Activated naive CD8-positive, alpha-beta T cell treated with anti-CD3 and anti-CD28 coated beads, Interleukin-2, amount 50 U/mL, for 16 hours (primary cell): ENCODE measurements at places on chromosomes 16 and 17.
A peak's percentile ranks its signal among the peaks of the same experiment; 100 is the strongest.

DNA sequence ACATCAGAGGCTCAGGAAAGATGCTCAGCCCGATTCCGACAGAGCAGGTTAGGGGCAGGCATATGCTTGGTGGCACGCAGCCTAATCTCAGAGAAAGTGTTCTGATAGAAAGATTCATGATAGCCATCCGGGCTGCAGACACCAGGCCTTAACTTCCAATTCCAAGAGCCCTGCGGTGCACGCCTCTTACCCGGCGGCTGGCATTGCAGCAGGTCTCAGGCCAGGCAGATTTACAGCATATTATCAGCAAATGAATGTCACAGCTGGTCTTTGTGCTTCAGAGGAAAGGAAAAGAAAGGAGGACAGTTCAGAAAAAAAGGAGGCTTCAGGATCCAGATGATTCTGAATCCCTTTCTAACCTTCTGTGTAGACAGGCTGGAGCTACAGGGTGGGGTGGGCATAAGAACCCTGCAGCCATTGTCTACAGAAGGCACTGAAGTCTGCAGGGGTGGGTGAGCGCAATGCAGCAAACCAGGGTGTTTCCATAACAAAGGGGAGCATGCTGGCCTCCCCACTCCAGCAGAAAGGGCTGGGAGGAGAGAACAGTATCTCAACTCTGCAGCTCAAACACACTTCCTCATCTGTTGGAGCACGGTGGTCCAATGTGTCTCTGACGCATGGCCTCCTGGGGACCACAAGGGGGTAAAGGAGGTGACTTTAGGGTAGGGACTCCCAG lies 277.4 kb upstream of the XYLT1 start:
- no peak for DNase-seq

DNA sequence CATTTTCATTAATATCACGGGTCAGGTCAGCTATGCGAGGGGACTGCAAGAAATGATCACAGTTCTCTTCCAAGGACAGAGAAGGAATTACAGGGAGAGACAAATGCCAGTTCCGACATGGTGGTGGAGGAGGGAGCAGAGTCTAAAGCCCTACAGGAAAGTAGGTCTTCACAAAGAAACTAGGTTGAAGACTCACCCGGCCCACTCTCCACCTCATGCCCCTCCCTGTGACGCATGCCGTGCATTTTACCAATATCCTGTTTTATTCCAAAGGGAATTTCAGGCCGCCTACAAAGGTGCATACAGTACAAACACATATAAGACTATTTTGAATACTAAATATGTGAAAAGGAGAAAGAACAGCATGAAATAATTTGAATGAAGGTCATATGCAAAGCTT lies 56.8 kb downstream of the CDH11 start:
- DNase-seq = no peak

DNA sequence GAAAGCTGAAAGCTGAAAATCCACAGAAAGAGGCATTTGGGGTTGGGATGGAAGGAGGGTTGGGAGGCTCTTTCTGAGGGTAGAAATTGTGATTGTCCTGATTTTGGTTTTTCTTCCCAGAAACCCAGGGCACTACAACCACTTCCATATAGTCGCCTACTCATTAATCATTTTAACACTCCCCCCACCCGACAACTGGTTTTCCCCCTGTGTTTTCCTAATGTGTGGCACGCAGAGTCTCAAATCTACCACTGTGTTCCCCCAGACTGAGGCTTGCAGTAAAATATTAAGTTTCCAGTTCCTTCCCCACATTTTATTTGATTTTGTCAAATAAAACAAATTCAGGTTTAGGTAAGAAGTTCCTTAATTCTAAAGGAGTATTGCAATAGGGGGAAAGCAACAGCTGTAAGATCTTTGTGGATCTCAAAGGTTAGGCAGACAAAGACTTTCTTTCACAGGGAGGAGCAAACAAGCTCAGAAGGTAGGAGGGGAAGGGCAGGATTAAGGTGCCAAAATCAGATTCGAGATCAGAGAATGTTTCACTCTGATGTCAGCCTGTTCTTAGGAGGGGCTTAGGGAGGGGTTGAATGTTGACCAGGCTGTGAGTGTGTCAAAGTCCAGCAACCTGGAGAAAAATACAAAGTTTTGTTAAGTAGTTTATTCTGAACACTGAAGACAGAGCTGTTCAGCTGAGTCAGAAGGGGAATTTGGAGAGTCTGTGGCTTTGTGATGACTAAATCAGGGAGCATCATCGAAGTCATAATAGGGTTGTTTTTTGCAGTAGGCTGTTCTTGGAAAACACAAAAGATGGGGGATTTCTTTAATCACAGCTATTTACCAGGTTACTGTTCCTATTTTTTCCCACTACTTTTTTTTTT lies 3.6 kb downstream of the ZNF267 start:
- DNase-seq = peak; percentile 28

DNA sequence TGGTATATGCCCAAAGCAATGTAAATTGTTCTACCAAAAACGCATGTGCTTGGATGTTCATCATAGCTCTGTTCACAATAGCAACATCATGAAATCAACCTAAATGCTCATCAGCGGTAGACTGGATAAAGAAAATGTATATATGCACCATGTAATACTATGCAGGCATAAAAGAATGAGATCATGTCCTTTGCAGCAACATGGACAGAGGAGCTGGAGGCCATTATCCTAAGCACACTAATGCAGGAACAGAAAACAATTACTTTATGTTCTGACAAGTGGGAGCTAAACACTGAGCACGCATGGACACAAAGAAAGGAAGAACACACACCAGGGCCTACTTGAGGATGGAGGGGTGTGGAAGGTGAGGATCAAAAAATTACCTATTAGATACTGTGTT lies 33.7 kb downstream of the TANC2 start:
- no peak for DNase-seq

DNA sequence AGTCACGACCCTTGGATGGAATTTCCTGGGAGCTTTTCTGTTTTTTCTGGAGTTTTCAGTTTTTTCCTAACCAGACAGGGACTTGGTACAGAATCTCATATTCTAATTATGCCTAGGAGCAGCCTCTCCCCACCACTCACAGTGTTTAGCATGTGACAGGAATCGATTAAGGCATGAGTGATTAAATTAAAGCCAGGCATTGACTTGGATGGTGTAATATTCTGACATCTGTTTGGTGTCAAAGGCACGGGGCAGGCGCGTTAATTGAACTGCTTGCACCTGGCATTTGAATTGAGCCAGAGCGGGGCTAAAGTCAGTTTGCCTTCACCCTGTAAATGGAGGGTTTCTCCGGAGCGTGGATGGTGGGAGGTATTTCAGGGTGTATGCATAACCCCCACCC lies 11.9 kb downstream of the MAPT start:
- no peak for DNase-seq

DNA sequence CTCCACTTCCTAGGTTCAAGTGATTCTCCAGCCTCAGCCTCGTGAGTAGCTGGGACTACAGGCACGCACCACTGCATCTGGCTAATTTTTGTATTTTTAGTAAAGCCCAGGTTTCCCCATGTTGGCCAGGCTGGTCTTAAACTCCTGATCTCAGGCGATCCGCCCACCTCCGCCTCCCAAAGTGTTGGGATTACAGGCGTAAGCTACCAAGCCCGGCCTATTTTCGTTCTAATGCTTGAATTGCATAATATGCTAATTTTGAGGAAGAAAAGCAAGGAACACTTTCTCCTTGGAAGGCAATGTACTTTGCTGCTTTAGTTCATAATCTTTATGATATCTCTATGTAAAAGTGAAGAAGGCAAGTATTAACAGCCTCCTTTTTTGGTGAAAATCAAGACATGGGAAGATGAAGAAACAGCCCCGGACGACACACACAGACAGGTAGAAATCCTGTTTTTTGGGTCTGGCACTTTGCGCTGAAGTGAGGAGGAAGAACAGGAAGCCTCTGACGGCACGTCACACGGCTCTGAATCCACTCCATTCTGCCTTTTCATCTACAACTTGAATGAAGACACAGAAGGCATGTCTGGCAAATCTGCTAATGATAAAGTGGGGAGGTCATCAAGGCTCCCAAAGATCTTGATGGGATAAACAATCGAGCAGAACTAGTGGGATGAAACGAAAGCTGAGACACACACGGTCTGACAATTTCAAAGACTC lies 24.9 kb downstream of the VPS53 start:
- DNase-seq = no peak

DNA sequence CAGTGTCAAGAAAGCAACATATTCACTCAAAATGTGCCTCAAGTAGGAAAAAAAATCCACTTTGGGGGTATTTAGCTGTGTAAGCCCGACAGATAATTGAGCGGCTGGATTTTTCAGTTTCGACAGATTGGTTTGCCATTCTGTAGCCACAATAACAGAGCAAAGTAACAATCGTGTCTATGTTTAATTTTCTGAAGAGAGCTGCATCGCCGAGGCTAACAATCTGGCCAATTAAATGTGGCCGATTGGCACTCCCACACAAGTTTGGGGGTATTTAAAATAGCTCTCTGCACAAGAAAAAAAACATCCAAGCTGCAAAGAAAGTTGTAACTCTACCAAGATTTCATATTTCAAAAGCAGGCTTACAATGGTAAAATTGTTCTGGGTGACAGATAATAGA lies 99.7 kb upstream of the CDH13 start:
- DNase-seq = no peak
